HCEC 1CT (cell line): ENCODE measurements at places on chromosomes 7 and 10.

DNA sequence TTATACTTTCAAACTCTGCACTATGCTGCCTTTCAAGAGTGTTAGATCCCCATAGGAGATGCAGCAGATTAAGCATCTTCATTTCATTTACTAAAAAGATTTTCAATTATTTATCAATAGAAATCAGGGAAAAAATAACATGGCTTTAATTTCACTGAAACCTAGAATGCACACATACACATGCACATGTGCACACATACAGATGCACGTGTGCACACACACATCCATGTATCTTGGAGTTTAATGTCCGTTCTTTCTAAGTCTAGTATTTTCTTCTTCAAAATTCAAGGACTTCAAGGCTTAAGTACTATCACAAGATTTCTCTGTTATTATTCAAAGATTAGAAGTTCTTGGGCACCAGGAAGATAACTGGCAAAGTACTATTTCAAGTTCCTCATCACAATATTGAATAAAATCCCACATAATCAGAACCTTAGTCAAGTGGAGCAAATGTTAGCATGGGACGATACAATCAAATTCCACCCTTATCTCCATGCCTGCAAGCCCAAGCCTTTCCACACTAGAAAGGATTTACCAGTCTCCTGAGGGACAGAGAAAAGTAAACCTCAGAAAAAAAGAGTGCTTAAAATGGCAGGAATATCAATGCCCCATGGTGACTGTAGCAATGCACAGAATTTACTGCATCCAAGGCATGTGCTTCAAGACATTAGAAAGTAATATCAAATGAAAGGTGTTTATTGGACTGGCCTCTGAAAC, 494.4 kb downstream of the XPNPEP1 start:
- no peak for DNase-seq

DNA sequence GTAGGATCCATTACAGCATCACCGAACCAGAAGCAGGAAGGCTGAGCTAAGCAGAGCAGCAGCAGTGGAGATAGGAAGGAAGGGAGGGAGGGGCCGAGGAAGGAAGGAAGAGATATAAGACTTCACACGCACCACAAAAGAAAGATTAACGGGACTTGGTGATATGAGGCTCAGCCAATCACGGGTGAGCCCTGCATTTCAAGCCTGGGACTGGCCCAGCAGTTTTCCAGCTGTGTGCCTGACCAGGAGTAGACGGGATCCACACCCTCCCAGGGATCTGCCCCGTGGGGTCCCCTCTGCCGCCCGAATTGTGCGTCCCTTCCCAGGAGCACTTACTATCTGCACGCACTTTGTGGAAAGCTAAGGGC, 16.2 kb downstream of the ATG9B start:
- no peak for DNase-seq

DNA sequence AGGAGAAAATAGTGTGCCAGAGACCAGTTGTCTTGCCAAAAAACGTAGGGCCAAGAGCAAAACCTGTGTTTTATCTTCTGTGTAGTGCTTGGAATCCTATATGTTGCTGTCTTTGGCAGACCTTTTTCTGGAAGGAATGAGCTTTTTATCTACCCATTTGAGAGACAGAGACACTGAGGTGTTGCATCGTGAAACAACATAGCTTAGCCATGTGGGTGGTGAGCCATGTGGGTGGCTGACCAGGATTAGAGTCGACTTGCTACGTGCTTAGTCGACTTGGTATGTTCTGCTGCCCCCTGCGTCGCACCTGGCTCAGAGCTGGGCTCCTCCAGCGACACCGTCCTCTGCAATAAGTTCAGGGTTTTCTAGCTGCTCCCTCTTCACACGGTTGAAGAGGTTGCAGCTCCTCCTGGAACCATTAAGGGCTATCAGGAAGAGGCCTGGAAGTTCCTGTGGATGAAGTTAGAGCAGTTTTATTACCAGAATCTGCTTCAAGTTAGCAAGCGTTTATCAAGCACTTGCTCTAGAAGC, 175.8 kb downstream of the SH2D4B start:
- no peak for DNase-seq

GRCh38 chr10:112092519-112092918, 91.0 kb downstream of the GPAM start:
- DNase-seq: no peak

DNA sequence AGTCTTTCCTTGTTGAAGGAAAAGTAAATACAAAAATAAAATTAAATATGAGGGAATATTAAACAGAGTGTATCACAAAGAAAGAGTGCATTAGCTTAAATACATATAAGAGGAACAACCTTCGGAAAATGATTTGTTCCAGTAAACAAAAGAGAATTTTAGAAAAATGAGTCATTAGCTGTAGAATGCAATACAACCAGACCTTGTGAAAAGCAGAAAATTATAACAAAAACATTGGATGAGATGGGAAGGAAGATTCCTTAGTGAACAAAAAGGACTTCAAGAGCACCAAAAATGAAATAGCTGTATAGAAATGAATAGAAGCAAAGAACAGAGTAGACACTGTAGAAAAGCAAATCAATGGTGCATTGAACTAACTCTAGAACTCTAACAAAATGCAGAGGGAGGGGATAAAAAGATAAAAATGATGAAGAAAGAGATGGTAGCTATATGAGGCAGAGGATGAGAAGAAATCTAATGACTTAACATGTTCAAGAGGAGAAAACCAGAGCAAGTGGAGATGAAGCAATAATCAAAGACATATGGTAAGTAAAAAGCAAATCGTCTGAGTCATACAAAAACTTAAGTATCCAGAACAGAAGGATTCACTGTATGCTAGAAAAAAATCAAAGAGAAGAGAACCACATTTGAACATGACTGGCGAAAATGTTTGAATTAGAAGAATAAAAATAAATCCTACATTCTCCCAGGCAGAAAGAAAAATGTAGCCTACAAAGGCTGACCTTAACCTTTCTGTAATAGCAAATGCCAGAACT, 190.5 kb downstream of the TMEM26 start:
- DNase-seq: peak; percentile 68

DNA sequence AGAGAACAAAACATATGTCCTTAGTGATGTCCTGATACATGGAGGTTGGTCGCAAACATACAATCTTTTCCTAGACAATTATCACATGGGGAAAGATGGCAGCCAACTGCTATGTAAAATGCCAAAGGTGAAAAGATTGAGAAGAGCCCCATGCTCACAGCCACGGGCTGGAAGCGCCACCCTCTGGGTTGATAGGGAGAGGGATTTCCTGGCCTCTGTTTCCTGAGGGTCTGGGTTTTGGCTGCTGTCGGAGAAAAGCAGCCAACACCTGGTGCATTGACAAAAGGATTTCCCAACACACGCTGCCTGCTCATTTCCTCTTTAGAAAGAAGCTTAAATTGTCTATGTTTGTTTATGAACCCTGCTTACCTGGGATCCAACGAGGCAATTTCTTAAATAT, 43.8 kb downstream of the ITIH5 start:
- DNase-seq: no peak

DNA sequence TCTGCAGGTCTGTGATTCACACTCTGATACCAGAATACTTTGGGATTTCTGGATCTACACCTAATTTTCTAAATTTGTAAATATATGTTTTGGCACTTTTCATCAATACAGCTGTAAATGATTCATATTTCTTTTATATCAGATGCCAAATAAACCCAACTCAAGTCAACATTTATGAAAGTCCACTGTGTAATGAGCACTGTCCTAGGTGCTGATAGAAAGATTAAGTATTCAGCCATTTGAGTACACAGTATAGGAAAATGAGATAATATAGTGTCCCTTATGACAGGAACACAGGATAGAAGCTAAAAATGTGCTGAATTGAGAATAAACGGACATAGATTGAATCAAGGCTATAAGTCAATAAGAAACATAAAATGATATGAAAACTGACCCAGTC, 6.4 kb downstream of the ANXA7 start:
- no peak for DNase-seq

GRCh38 chr7:16908561-16908960, 26.8 kb upstream of the AGR3 start:
- no peak for DNase-seq
